Upper lobe of left lung (tissue), 6 donors: ENCODE measurements at places on chromosomes 2 and 18. TPM values are rescaled to one million over a fixed set of nuclear protein-coding genes. Genes with fewer than 3 reads are reported as not detected.

GRCh38 chr18:6776188-6776587, 46.7 kb downstream of the ARHGAP28 start:
- DNase-seq: no peak

- DNase-seq: no peak
Measured at GRCh38 chr2:5617796-5618195, 74.4 kb upstream of the SOX11 start.

Gene TMEFF2
- total RNA-seq: not detected

DNA sequence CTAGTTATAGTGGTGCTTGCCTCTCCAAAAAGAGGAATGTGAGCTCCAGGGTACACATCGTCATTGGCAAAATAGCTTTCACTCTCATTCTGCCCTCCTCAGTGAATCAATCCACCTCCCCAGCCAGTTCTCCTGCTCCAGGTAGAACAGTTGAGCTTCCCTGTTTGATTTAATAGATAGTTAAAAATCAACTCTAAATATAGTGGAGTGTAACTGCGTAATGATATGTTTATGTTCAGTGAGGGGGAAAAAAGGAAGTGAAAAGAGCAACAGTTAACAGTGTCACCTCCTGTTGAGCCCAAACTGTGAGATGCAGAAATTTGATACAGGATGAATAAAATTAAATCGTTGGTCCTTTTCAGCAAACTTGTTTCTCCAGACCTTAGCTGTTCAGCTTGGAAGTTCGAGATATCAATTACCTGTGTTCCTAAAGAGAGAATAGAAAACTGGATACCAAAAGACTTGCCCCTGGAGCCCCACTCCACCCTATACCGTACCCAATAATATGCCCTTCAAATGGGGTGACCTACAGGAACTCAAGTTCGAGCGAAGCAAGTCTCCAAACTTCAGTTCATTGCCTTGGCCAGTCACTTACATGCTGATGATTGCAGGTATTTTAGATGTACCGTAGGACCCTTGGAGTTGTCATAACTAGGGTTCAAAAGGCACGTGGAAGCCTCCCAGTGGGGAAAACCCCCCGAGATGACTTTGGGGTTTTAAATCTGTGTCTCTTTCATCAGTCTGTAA, 708.4 kb downstream of the RNF144A start:
- no peak for DNase-seq

GRCh38 chr2:201308914-201309313, 48.2 kb downstream of the FLACC1 start:
- DNase-seq: no peak

DNA sequence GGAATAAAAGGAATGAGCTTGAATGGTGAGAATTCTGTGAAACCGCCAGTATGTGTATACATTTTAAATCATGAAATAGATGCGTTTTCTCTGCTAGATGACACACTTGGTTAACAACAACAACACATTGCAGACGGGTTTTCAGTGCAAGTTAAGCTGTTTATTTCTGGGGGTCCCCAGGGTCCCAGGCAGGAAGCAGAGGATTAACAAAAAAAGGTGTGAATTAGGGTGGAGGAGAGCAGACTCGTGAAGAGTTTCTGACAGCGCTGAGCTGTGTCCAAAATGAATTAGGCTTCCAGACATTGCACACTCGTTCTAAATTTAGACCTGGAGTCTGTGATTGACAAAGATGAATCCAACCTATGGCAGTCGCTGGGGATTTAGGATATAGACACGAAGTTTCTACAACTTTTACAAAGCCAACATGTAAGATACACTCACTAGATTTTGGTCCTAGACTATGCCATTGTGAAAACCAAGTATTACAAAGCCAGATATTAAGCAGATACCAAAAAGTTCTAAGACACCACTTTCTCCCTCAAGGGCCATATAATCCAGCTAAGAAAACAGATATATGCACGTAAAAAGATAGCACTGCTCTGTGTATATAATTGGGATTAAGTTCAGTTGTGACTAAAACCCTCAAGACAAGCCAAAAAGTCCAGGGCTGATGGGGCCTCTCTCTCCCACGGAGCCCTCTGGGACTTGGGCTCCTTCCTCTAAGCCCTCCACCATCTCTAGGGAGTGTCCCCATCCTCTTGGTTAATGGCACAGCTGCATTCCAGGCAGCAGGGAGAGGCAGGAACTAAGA, 120.2 kb downstream of the ACAA2 start:
- no peak for DNase-seq

- no peak for DNase-seq
Measured at GRCh38 chr2:119389615-119390306, 23.0 kb downstream of the DBI start.
